ENCODE measurements at places on chromosomes 6 and 20.

DNA sequence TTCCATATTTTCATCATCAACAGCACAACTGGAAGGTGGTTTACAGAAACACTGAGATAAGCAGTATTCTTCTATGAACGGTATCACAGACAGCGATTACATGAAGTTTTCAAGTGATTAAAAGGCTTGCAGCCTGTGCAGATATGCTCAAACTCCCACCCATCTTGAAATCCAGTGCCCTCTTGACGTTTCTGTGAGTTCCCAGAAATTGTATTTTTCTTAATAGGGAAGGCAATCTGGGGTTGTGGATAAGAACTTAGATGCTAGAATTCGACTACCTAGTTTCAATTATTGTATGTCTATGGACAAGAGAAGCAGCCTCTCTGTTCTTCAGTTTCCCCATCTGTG is 290.3 kb downstream of the ZNF217 start:
- no peak for DNase-seq

GRCh38 chr20:420721-421574 is 12.8 kb downstream of the RBCK1 start:
- no peak for DNase-seq

GRCh38 chr6:47532981-47533585 is 55.5 kb downstream of the CD2AP start:
- DNase-seq = no peak

GRCh38 chr20:10783707-10784553 is 110.1 kb upstream of the JAG1 start:
- DNase-seq = no peak

DNA sequence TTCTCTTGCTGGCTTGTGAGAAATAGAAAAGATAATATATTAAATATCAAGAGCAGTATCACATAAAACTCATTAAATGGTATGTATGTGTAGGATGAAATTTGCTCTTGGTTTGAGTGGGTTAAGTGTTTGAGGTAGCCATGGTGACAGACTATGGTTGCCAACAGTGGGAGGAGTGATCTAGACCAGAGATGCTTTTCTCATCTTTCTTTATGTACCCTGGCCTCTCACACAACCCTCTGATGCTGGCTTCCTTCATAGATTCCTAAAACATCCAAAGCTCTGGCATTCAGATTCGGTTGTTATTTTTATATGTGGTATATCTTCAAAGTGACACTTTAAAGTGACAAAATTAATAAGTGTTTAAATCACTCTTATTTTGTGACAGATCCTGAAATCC is 9.0 kb upstream of the MLIP start:
- DNase-seq = no peak

DNA sequence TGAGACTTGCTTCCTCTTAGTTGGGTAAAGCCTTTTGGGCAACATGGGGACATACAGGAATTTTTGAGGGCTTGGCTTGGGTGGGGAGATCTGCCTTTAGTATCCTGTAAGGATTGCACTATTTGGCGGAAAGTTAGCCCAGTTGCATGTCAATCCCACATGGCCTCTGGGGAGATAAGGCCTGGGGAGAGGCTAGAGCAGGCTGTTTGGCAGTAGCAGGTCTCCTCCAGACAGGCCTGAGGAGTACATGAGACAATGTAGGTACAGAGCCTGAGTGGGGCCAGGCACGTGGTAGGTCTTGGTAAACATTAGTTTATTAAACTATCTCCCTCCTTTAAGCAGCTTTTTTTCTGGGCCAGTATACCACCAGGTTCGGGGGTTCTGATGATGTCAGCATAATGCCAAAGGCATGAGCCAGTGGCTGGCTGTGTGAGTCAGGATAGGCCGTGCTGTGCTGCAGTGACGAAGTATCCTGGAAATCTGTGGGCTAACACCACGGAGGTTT is 147.9 kb downstream of the VEGFA start:
- no peak for DNase-seq

DNA sequence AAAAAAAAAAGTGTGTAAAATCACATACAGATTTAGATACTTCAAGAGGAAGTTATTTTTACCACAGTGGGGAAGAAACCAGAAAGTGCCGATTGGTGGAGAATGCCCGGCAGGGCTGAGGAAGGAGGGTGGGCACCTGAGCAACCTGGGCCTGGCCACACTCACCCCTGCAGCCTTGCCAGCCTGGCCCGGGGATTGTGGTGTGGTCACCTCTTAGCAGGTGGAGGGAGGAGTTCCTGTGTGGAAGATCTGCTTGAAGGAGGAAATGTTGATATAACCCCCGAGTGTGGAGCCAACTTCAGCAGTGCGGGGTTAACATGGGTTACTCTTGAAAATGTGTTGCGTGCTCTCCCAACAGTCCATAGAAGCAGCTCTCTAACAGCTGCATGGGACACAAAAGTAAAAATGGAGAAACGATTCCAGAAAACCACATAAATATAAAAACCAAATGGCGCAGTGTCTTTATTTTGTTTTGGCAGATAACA is 14.7 kb downstream of the UST start:
- no peak for DNase-seq

- DNase-seq = no peak
Observed at GRCh38 chr6:25745836-25746235, 8.7 kb upstream of the SLC17A4 start.

- no peak for DNase-seq
Observed at GRCh38 chr6:166645896-166646295, 18.8 kb upstream of the RPS6KA2 start.

- DNase-seq = no peak
Observed at GRCh38 chr6:82602776-82603175, 239.2 kb downstream of the TPBG start.

DNA sequence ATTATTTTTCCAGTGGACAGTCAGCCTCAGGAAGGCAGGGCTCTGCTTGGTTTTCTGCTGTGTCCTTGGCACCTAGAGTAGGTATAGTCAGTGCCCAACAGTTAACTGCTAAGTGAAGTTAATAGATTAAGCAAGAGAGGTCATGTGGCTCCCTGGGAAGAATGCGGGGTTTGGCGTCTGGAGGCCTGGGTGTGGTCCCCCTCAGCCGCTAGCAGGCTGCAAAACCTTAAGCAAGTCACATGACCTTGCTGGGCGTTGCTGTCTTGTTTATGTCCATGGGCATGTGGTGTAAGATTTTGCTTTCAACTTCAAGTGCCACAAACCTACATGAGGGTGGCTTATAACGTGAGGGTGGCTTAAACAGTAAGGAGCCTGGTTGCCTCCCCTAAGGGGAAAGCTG is 75.5 kb upstream of the SCP2D1 start:
- DNase-seq = no peak

DNA sequence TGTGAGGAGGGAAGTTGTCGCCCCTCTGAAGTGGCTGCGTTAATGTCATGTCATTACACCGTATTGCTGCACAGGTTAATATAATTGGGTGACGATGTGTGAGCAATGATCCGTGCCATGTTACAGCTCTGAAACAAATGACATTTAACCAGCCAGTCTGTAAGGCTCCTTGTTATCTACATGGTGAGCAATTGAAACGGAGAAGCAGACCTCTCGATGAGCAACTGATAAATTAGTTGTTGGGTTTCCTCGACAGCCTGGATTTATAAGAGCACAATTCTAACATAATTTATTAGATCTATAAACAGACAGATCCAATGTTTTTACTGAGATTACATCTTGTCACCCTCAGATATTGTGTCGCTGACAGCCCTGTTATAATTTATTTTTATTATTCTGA is 49.9 kb upstream of the MAFB start:
- no peak for DNase-seq

GRCh38 chr6:26249707-26249956 is 115.4 kb upstream of the BTN3A2 start:
- DNase-seq = no peak

DNA sequence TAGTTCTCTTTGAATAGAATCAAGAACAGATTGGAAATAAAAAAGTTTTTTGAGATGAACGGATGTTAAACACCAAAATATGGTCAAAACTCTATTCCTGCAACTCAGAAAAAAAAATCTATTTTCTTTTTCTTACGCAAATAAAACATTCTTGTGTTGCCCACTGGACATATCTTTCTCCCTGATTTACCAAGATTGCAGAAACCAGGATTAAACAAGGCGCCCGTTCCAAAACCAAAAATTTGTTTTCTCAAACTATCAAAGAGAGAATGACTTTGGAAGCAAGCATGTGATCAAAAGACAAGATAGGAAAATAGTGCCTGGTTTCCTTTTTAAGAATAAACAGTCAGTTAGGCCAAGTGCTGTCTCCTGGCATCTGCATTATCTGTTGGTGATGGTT is 273.1 kb downstream of the CLIC5 start:
- no peak for DNase-seq

GRCh38 chr20:16863303-16863702 is 115.1 kb downstream of the OTOR start:
- no peak for DNase-seq

DNA sequence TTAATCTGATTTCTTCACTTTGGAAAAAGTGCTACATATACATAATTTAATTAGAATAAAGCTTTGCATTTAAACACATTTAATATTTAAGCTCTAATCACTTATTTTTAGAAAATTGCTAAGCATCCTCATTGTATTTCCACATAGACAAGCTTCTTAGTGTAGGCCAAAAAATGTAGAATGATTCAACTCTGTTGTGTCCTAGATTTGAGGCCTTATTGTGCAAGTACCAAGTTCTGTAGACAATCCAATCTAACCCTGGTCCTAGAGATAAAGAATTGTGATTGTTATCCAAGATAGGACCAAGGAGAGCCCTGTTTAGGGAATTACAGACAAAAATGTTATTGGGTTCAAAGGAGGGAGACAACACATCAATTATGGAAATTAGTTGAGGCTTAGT is 27.6 kb downstream of the MRAP2 start:
- no peak for DNase-seq

DNA sequence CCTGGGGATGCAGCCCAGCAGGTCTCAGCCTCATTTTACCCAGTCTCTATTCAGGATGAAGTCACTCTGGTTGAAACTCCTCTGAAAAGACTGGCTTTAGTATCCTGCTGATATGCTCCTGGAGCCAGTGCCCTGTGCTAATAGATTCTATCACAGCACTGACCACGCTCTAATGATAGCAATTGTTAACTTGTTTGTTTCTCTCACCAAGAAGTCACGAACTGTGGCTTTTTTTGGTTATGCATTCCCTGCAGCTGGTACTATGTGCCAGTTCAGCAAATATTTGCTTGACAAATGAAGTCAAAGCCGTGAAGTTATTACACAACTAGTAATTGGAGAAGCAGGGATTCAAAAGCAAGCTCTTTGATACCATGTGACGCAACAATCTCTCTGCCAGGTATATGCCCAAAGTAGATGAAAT is 754.6 kb downstream of the KIF16B start:
- no peak for DNase-seq

DNA sequence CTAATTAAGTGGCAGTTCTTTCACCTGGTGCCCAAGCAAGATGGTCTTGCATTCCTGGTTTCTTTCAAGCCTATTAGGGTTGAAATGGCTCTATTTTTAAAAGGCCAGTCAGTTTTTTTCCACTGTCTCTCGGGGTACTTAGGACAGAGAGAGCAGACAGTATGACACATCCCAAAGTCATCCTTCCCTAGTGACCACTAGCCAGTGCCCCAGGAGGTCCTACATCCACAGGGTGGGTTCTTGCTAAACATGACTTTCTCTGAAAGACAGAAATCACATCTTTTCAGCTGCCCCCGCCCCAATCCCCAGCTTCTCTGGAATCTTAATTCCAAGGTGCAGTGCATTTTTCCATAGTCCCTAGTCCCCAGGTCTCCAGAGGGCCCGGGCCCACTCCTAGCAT is 192.4 kb downstream of the SLC24A3 start:
- no peak for DNase-seq

- no peak for DNase-seq
Observed at GRCh38 chr6:133807501-133807900, 81.4 kb upstream of the TCF21 start.

DNA sequence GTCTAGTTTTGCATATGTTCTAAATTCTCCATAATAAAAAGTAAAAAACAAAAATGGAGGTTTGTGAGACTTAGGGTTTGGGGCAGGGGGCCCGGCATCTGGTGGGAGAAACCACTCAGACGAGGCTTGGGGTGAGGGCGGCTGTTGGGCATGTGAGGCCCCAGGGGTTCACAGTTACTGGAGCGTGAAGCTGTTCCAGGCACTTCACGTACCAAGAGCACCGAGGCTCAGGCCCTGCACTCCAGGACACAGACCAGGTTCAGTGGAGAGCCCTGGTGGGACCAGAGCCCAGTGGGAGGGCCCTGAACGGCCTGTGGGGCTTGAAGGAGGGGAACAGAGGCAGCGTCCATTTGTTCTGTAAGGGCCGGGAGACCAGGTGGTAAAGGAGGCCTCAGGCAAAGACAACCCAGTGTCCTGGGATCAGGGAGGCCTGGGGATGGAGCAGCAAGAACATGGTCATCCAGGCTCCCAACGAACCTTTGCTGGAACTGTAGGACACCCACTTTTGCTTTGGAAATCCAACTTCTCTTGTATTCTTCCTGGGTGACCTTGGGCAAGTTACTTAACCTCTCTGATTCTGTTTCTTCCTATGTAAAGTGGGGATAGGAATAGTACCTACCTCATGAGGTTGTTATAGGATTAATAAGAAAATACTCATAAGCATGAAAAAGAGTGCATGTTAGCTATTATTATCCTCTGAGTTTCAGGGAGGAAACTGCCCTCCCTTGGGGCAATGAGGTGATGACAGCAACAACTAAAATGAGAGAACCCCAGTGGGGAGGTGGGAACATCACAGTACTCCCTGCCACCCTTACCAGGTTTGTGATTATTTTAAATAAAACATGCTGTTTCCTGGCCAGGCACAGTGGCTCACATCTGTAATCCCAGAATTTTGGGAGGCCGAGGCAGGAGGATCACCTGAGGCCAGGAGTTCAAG is 1.1 kb upstream of the FGD2 start:
- DNase-seq = no peak

DNA sequence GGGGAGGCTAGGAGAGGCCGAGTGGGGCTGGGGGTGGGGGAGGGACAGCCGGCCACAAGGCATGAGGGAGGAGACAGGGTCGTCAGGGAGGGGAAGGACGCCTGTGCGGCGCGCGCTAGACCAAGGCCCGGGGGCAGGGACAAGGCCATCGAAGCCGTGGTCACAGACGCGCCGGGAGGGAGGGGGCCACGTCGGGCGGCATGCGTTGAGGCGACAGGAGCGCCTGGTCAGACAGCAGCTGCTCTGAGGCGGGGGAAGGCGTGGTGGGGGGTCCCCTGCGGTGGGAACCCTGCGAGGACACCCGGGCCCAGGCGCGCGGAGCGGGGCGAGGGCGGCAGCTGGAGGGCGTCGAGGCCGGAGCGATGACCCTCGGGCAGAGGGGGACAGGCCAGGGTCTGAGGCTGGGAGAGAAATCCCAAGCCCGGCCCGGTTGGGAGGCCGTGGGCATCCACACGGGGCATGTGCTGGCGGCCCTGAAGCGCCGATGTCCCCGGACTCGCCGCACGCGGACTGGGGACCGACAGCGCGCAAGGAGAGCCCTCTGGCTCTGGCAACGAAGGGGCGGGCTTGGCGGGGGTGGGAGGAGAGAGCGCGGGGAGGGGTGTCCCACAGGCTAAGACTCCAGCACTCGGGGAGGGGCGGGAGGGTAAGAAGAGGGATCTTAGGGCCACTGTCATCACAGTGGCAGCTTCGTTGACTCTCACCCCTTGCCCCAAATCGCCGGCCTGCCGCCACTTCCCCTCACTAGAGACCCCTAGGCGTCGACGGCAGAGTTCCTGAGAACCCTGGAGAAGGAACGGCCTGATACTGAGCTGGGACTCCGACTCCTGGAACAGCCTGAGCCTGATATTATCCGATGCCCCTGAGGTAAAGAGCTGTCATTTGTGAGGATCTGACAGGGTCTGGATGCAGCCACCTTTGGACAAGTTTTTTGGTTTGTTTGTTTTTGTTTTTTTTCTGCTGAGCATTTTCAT is 5.0 kb downstream of the TMEM239 start:
- DNase-seq = no peak
